ENCODE measurements at places on chromosomes 13 and 19.

DNA sequence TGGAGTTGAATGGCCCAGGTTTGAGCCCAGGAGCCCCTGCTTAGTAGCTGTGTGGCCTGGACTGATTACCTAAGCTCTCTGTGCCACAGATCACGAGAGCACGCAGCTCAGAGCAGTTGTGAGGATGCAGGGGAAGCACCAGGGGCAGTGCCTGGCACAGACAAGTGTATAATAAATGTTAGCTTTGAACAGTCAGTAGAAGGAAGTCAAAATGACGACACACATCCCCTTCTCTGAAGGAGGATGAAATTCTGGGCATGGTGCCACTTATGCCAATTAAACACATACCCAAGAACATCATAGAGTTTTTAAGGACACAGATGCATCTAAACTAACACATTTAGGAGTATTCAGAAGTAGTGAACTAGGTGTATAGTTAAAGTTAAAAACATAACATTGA lies 24.9 kb upstream of the SIGLEC11 start:
- no peak for DNase-seq

DNA sequence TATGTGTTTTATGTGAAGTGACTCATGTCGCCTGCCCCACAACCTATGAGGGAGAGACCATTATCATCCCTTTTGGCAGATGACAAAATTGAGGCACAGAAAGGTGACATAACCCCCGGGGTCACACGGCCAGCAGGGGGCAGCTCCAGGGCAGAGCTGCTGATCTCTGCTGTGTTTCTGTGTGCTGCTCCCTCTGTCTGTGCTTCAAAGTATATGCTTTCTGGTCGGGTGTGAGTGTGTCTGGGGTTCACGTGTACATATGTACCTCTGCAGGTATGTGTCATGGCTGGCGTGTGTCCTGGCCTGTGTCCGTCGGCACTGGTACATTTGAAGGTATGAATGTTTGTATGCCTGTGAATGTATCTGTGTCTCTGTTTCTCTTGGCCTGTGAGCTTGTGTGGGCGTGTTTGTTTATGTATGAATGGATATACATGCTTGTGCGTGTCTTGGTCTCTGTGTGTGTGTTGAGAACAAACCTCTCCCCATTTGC lies 7.1 kb downstream of the LIPE start:
- DNase-seq = peak; percentile 71

DNA sequence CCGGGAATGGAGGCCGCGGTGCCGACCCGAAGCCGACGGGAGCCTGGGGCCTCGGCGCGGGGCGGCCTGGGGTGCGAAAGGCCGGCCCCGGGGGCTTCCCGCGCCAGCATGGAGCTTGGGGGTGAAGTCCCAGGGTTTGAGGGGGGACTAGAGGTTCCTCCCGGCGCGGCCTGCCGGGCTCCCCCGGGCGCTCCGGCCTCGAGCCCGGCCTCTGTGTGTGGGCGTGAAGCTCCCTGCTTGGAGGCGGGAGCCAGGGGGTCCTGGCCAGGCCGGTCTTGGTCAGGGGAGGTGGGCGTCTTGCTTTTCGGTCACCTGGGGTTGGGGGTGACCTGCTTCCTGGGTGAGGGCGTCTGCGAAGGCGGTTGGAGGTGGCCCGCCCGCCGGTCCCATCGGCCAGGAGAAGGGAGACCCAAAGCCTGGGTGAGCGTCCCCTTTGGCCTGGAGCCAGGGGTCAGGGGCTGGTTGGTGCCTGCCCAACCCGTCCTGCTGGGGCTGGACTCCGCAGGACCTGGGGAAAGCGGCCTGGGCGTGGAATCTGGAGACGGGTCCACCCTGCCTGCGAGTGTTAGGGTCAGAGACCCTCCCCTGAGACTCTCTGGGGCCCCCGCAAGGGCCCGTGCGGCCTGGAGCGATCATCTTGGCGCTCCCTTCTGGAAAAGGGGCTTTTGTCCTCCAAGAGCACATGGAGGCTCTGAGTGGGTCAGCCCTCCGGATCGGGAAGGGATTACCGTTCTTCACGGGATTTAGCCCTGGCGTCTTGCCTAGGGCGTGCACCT lies 535 bp downstream of the BSG start:
- DNase-seq = no peak

DNA sequence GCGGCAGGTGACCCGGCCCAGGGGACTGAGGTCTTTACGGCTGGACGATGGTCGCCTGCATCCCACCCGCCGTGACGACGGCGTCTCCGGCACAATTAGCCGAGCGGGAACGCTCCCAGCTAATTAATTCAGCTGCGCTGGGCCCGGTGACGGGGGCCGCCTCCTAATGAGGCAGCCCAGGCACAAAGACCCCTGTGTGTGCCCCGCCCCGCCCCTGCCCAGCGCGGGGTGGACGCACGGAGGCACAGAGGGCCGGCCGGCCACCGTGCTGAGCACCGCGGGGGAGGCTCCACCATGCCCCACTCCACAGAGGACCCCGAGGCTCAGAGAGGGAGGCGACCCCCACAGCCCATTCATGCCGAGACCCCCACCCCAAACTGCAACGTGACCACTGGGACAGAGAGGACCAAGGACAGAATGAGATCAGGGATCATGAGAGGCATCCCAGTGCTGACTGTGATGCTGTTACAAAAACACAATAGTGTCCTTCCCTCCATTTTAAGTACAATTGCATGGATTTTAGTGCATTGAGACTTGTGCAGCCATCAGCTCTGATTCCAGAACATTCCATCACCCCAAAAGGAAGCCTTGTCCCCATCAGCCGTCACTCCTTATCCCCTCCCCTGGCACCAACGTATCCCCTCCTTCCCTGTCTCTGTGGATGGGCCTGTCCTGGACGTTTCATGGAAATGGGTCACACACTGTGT lies 17.0 kb downstream of the EFNA2 start:
- no peak for DNase-seq

GRCh38 chr13:114260814-114261213 lies 20.6 kb upstream of the UPF3A start:
- no peak for DNase-seq

DNA sequence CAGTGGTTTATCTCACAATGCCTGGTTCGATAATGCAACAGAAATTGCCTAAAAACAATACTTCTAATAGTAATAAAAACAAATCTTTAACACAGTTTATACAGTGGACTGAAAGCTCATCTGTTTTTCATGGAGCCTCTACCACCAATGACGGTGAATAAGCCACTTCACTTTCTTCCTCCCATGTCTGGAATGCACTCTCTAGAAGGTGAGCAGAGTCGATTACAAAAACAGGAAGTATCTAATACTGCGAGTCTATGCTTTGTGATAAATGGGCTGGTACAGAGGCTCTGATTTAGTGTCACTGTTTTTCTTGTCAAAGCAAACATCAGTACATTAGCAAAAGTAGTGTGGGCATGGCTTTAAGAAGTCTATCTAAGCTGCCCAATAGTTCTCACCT lies 1348.6 kb upstream of the SLC10A2 start:
- DNase-seq = no peak

GRCh38 chr13:69035771-69036170 lies 1071.9 kb upstream of the ATXN8OS start:
- DNase-seq = no peak

DNA sequence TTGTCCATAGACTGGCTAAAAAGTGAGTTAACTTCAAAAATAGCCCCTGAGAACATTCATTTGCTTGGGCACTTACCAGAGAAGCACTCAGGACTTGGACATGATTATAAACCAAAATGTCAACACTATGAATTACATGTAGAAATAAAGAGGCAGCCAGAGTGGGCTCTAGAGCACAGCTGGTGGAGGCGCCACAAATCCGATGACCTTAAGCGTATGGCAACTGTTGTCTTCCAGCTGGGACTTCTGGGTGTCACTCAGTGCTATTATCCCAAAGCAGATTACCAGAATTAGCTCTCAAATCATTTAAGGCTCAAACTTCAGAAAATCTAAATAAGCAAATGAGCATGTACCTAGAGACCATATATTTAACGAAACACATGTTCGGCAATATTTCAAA lies 1255.5 kb upstream of the SLC10A2 start:
- no peak for DNase-seq

GRCh38 chr13:113820813-113821651 lies 42.8 kb downstream of the GAS6 start:
- no peak for DNase-seq

DNA sequence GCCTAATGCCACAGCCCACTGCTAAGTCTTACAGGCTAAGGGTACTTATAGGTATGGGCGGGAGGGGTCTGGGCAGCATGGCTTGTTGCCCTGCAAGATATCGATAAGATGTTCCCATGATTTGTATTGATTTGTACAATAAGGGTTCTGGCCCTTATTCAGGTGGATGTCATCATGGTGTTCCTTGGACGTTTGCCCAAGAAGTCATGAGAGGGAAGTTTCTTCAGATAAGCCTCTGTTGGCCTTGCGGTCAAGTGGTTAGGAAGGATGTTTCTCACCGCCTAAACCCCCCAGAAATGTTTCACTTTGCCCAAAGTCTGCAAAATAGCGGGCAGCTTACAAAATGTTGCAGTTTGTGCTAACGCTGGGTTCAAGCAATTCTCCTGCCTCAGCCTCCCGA lies 7.3 kb downstream of the PARP4 start:
- no peak for DNase-seq

- DNase-seq = no peak
These were observed 2.4 kb downstream of the CRLF1 start for GRCh38 chr19:18603958-18604819.

- no peak for DNase-seq
These were observed 28.8 kb downstream of the TSSK6 start for GRCh38 chr19:19486343-19487076.

DNA sequence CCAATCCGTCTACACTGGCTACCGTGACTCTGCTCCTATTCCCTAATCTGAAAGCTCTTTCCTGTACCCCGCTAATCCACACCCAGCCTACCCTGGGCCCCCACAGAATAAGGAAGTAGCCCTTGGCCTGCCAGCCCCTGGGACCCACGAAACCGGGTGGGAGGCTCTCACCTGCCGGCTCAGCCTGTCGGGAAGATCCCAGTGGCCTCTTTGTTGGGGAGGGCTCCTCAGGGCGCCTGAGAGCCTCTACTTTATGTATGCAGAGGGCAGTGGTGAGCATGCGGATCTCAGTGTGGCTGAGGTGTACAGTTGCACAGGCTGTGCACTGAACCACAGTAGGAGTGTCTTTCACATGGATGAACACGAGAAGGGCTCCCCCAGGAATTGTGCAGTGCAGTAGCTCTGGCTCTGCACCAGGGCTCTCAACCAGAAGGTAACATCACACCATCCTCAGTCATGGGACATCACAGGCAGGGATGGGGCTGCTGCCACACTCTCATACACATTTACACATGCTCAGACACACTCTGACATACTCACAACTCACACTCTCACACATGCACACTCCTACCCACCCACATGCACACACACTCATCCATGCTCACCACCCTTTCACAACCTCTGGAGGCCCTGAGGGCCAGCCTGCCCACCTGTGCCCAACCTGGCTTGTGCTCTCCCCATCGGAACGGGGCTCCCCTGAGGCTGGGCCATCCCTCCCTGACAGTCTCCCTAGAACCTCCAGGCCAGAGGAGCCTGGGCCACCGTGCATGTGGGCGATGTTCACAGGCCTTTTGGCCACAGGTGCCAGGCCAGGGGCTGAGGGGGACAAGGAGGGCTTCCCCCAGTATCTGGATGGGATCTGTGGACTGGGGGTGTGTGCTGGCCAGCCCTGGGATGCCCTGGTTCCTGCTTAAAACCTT lies 135.0 kb downstream of the URI1 start:
- no peak for DNase-seq

DNA sequence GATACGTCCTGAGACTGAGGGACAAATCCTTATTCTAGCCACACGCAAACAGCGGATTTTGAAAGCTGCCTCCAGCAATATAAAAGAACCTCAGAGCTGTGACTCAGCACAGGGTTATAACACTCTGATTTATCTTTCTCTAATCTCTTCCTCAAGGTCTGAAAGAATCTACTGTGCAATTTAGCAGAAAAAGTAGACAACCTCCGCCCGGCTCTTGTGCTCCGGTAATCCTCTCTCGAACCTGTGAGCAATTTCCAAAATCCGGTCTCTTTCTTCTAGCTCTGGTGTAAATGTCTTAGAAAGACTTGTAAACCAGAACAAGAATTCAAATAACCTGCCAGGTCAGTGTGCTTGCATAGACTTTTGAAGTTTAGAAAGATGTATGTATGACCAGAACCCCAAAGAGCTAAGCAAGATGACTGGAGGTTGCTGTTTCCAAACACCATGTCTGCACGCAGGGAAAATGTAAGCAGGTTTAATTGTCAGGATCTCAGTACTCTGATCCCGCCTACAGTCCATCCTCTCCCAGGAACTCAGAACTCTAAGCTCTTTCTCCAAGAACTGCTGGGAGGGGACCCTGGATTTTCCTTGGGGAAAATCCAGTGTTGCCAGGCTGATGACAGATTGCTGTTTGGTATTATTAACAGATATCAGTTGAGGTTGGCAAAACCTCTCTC lies 338.1 kb downstream of the RFC3 start:
- no peak for DNase-seq

GRCh38 chr13:110291286-110291685 lies 15.7 kb downstream of the COL4A1 start:
- no peak for DNase-seq

DNA sequence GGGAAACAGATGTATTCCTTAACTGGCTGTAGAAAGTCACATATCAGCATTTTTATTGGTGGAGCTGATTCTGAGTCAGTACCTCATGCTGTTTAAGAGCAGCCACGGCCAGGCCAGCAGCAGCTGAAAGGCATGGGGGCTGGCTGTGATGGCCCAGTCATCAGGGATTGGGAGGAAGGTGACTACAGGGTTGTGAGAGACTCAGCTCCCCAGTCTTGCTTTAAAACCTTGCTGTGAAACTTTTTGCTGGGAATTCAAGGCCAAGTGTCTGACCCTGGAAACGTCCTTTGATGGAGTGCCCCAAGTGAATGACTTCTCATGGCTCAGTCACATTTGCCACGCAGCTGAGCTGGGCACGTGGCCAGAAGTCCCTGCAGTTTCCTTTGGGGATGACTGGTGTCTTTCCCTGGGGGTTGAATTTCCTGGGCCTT lies 39.1 kb upstream of the RNF113B start:
- DNase-seq = no peak

GRCh38 chr19:3175781-3176714 lies 2.5 kb upstream of the S1PR4 start:
- DNase-seq = no peak

- DNase-seq = no peak
These were observed 610.2 kb downstream of the UQCRFS1 start for GRCh38 chr19:28602675-28603298.

Data from activated T-cell treated with anti-CD3 and anti-CD28 coated beads for 48 hours (primary cell).